Activated T-cell treated with anti-CD3 and anti-CD28 coated beads, Interleukin-2, amount 50 U/mL, for 72 hours (primary cell): ENCODE measurements at places on chromosomes 2 and 18.

DNA sequence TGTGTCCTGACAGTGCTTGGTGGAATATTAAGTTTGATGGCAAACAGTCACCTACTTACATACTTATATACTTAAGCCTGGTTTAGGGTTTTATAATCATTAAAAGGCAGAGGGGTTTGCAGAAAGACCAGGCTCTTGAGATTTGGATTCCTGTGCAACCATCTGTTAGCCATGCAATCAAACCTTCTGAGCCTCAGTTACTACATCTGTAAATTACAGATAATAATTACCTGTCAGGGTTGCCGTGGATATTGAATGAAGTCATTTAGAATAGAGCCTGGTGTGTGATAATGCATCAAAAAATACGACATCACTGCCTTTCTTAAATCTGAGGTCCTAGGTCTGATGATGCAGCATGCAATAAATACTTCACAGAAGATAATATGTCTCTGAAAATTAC, 152.9 kb downstream of the ARHGAP28 start:
- no peaks in the 10 kb centered on the region for H3K36me3 ChIP-seq
- H3K4me1 ChIP-seq = no peaks in the 10 kb centered on the region
- H3K27me3 ChIP-seq = no peaks in the 10 kb centered on the region
- no peak overlapping the region for H3K27ac ChIP-seq

GRCh38 chr18:8374676-8375075, 234.6 kb upstream of the RAB12 start:
- no peak overlapping the region for H3K27ac ChIP-seq
- H3K4me1 ChIP-seq = no peaks in the 10 kb centered on the region
- H3K36me3 ChIP-seq = no peaks in the 10 kb centered on the region
- no peaks in the 10 kb centered on the region for H3K27me3 ChIP-seq
- no peak overlapping the region for H3K4me3 ChIP-seq
- no peak for DNase-seq

GRCh38 chr18:567122-567521, 13.1 kb upstream of the CETN1 start:
- H3K4me1 ChIP-seq = no peaks in the 10 kb centered on the region
- H3K27ac ChIP-seq = no peak overlapping the region
- peaks cover 13% of the 10 kb centered on the region for H3K27me3 ChIP-seq
- no peak for DNase-seq
- no peaks in the 10 kb centered on the region for H3K36me3 ChIP-seq
- no peak overlapping the region for H3K4me3 ChIP-seq

DNA sequence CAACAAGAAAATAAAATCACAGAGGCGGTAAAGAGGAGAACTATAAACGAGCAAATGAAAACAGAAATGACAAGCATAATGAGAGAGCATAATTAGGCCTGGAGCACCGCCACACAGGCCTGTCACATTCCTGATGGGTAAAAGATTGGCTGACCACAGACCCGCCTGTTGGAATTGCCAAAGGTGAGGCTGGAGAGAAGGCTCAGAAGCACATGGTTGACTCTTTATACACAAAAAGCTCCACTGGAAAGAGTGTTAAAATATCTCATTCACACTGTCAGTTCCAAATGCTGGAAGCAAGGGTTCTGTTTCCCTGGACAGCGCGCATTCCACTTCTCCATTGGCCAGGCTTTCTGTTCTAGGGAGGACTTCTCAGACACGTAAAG, 5.9 kb upstream of the LGALSL start:
- no peak overlapping the region for H3K4me3 ChIP-seq
- H3K36me3 ChIP-seq = no peaks in the 10 kb centered on the region
- peaks cover 29% of the 10 kb centered on the region for H3K27me3 ChIP-seq
- H3K27ac ChIP-seq = no peak overlapping the region
- peaks cover 11% of the 10 kb centered on the region for H3K4me1 ChIP-seq

- no peak overlapping the region for H3K27ac ChIP-seq
- H3K36me3 ChIP-seq = no peaks in the 10 kb centered on the region
- no peak overlapping the region for H3K4me3 ChIP-seq
- DNase-seq = peak; percentile 8
- peaks cover 42% of the 10 kb centered on the region for H3K27me3 ChIP-seq
- no peaks in the 10 kb centered on the region for H3K4me1 ChIP-seq
Measured at GRCh38 chr2:233912691-233913423, 4.3 kb upstream of the TRPM8 start.
